ENCODE measurements at places on chromosomes 12 and 14.

GRCh38 chr14:68574461-68574860 lies 218.4 kb downstream of the ZFP36L1 start:
- no peak for DNase-seq

DNA sequence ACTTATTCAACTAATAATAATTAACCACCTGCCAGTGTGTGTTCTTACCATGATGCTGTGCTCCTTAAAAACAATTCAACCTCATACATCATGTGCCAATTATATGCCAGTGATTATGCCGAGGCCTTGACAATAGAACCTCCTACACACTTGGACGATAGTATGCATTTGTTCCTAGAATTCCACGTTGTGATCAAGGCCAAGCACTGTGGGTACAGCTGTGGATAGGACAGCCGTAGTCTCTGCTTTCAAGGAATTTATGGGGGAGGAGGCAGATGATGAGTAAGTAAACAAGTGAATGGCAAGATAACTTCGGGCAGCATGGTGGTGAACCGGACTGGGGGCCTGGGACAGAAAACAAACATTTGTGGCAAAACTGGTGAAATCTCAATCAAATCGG lies 18.0 kb upstream of the MYO1H start:
- no peak for DNase-seq

DNA sequence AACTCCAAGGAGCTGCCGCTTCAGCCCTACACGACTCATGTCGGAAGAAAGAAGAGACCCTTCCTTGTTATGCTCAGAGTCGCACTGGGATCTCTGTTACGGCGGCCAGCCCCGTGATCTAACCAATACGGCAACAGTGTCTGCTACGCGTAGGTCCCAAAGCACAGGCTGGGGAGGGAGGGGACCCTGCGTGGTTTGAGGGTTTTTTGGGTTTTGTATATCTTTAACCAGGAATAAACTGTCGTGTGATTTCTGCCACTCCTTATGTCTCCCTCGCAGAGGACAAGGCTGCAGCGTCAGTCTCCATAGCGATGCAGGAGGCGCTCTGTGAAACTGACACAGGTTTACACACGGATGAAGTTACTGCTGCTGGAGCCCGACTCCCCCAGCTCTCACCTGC lies 60.0 kb upstream of the DIO3 start:
- DNase-seq, result no peak

DNA sequence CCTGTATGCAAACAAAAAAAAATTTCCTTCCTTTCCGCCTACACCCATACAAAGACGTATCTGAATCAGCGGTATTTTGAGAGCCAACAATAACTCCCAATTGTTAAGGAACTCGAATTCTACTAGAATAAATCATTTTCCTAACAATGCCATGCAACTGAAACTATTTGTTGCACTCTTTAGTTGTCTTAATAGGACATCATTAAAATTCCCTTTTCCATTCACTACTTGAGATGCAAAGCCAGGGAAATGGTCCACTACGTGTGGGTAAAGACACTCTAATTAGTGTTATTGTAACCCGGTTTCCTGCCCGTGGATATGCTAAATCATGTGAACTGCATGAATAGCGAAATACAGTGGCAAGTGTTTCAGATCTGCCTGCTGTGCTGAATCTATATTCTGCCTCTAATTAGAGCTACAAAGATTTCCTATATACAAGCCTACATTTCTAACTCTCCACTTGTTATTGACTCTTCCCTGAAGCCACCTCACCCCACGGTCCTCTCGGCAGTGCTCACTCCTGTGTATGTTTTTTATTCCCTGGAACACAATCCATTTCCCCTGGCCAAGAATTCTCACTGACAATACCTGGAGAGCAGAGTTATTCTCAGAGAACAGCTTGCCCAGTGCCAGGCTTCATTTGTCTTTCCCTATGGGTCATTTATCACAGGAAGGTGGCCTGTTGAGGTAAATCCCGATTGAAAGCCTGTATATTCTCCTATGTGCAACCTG lies 168.3 kb downstream of the PAWR start:
- DNase-seq, result no peak

DNA sequence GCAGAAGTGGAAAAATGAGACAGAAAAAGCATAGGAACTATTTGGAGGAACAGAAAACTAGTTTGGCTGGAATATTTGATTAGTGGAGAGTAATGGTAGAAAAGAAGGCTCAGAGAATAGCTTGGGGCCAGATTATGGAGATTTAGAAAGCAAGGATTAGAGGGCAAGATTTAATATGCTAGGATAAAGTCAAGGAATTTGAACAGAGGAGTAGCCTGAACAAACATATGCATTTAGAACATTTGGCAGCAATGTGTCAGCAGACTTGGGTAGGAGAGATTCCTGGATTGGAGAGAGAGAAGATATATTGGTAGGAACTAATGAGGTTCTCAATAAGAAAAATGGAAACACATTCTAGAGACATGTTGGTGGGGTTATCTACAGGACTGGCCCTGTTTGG lies 229.2 kb upstream of the PKP2 start:
- no peak for DNase-seq

DNA sequence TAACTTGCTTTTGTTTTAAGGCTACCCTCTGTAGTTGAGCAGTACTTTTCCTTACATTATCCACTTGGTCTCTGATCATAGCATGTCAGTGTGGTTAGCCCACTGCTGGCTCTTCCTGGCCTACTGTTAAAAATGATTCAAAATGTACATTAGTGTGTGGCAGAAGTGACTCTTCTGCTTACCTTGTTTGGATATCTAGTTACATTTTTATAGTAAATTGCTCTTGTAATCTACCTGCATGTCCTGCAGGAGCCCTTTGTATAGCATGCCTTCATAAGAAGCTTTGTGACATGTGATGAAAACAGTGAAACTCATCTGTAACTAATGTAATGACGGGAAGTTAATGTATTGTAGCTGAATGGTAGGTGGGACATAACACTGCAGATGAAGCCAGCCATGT lies 8.1 kb downstream of the SPATS2 start:
- DNase-seq, result no peak

DNA sequence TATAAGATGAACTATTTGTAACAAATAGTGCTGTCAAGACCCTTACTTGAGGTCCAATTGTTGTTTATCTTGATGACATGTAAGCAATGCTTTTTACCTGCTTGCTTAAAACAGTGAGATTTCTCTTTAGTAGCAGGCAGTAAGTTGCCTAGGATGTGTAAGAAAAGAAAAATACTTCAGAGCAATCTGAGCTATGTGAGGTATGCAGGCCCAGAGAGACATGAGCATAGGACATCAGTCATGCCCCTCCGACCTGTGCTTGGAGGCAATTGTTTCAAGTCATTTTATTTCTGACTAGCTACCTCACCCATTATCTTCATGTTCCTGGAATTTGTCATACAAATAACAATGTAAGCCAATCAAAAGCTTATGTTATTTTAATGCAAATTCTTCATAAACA lies 930.6 kb upstream of the FBXO33 start:
- DNase-seq, result no peak

GRCh38 chr12:78966062-78966461 lies 101.5 kb downstream of the SYT1 start:
- DNase-seq, result no peak

DNA sequence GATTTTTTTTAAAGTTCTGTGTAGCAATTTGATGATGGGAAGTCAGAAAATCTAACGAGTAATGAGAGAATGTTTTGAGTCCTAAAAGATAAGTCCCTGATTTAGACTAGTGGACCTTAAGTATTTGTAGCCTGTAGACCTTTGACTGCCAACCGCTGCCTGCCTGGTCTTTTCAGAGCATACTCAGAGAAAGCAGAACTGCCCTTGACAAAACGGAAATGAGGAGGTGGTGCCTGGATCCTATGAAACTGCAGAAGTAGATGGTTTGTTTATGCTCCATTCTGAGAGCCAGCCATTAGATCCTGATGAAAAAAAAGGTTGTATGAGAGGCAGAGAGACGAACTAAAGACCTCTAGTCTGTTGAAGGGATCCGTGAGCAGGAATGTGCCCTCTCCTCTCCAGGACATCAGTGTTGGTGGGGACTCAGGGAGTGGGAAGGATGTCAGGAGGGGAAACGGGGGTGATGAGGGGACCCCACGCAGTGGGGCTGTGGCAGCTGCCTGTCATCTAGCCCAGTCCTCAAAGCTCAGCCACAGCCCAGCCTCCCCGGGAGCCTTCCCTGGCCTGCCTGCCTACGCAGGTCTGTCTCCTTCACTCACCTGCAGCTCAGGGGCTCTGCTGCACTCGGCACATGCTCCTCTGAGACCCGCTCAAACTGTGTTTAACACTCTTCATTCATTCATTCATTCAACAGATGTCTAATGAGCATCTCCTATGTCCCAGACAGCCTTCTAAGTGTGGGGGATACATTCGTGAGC lies 447.5 kb downstream of the AACS start:
- DNase-seq, result no peak

DNA sequence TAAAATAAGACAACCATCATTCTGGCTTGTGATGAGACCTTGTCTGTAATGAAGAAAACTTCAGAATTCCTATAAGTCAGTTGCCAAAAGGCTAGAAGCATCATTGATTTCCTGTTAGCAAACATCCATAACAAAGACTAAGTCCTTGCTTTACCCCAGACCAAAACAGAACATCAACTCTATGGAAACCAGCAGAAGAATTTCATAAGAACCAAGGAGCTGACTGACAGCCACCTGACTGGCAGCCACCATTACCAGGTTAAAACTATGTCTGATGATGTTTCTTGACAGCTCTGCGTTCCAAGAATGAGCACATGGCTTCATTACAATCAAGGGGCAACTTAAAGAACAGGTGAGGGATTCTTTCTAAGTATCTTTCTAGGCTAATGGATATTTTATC lies 29.3 kb downstream of the HECTD4 start:
- DNase-seq, result no peak

DNA sequence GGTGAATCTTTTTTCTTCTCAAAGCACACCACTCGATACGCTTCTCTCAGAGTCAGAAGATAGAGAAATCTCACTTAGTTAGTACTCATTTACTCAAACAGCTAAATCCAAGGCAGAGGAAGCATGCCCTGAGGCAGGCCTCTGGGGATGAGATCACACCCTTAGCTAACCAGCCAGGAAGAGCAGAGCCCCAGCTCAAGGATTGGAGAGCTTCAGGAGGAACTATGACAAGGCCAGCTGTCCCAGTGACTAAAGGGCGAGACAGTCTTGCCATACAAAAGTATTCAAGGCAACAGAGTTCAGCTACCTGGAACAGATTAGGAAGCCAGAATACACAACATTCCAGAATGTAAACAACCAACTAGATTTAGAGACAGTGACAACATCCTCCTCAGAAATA lies 197.7 kb upstream of the CCDC196 start:
- DNase-seq, result no peak

DNA sequence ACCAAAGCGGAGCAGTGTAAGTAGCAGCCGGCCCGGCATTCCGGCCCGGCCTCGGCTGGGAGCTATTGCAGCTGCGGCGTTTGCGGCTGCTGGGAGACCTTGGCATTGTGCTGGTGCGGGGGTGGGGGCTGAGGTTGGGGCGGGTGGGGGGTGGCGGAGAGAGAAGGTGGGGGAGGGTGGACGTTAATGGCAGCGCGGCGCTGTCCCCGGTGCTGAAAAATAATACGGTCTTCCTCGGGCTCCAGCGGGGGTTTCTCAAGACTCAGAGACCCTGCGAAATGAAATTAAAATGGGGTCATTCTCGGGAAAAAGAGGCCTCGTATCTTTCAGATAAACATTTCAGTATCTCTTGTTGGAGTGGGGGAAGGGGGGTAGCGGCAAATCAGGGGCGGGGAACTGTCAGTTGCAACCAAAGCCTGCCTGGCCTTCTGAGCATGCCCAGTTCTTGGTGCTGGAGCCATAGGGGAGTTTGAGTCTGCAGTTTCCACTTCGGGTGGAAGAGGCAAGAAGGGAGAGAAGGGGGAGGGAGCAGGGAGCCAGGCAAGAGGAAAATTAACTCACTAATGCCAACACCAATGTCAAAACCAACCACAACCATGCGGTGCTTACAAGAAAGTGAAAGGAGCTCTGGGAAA lies 414 bp downstream of the UNC79 start:
- no peak for DNase-seq

DNA sequence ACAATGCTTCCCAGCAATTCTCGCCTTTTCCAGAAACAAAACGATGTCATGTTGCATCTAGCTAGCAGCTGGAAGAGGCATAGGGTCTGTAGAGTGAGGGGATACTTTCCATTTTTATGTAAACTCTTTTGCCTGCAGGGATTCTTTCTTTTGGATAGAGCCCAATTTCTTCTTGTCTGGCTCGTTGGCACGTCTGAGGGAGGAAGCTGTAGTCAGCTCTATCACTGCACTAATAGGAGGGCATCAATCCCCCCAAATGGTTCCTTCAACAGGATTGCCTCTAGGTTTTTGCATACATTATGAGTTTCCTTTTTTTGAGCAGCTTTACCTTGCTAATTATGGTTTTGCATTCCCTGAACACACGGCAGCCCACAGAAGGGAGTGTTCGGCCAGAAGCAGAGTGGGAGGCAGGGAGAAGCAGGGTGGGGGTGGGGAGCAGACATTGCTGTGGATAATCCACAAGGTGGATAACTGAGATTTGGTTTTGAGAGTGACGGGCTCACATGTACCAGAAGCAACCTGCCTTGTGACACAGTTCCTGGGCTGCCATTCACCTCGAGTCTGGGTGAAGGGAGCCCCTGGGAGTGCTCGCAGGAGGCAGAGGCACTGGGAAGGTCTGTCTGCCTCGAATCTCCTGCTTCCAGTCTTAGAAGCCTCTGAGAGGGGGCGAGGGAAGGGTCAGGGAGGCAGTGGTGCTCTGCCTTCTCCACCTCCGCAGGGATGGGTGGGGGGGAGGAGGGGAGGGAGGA lies 24.5 kb downstream of the LRTM2 start:
- no peak for DNase-seq

DNA sequence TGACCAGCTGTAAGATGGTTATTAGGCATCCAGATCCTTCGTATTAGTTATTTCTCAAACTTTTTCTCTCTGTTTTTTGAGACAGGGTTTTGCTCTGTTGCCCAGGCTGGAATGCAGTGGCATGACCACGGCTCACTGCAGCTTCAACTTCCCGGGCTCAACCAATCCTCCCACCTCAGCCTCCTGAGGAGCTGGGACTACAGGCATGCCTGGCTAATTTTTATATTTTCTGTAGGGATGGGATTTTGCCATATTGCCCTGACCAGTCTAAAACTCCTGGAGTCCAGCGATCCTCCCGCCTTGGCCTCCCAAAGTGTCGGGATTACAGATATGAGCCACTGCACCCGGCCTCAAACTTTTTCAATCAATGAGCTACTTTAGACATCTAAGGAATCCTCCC lies 33.1 kb downstream of the FZD10 start:
- DNase-seq, result no peak

DNA sequence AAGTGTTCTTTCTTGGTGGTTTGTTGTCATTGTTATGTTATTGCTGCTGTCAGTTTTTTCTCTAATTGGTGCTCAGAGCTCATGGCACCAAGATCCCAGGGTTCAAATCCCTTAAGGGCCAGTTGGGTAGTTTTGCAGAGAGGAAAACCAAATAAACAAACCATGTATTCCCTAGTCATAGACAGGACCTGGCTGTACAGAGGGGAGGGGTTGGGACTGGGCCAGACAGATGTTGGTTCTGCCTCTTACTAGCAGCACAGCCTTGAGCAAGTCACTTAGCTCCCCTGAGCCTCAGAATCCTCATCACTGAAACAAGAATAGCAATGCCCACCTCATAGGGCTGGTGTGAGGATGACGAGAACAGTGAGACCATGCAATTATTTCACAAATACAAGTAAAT lies 53.4 kb downstream of the LTBP2 start:
- no peak for DNase-seq

- no peak for DNase-seq
Measured at GRCh38 chr12:31922341-31923062, 36.7 kb upstream of the RESF1 start.

GRCh38 chr12:121883315-121883660 lies 5.3 kb upstream of the PSMD9 start:
- no peak for DNase-seq

- DNase-seq, result peak; percentile 66
Measured at GRCh38 chr12:6603095-6603567, 4.0 kb downstream of the CHD4 start.

All from Jurkat, Clone E6-1 (cell line).